ENCODE measurements at places on chromosomes 13 and 19. TPM values are rescaled to one million over a fixed set of nuclear protein-coding genes. Genes with fewer than 3 reads are reported as not detected.

GRCh38 chr13:87259479-87260083 lies 411.6 kb upstream of the SLITRK5 start:
- DNase-seq = no peak

GRCh38 chr19:55451163-55451964 lies 8.3 kb upstream of the SHISA7 start:
- DNase-seq = no peak

DNA sequence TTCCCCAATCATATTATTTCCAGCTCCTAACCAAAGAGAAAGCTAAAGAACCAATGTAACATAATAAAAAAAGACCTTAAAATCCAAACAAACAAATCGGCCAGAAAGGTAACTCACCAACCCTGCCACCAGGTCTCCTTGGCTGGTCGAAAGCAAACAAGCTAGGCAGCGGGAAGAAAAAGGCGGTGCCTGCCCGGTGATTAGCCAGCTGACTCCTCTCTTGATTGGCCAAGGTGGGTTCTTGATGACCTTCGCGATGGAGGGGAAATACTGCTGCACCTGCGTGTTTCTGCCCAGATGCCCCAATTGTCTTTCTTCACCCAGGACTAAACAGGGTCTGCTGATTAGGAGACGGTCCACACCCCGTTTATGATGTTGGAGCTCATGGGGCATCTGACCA lies at the start of gene NLRP11:
TSS of gene NLRP11 (minus strand) at position 154 of the 400 bp plus-strand sequence. CDS start 13,825 bp downstream, outside the sequence.
- DNase-seq = no peak

DNA sequence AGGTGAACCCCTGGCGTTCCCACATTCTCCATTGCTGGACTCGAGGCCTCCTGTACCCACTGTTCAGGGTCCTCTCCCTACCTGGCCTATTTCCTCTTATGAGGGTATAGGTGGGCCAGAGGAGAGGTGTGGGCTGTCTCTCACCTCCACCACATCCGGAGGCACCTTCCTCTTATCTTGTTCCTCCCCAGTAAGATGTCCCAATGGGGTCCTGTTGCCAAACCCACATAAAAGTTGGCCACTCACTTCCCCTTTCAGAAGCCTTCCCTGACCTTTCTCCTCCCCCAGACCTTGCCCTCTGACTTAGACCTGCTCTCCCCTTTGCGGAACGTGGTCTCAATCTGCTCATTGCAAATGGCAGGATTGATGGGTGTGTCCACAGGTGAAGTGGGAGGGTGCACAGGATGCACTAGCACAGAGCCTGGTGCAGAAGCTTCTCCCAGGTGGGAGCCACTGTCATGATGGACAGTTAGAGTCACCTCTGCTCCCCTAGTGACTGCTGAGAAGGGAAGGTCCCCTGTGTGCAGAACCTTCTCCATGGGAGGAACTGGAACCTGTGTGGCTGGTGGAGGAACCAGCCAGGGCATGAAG lies 1.3 kb downstream of the CYP4F3 start:
- no peak for DNase-seq

The CYP2S1 gene
- total RNA-seq = 1.2 TPM
